ENCODE measurements at places on chromosomes 6 and 20.

DNA sequence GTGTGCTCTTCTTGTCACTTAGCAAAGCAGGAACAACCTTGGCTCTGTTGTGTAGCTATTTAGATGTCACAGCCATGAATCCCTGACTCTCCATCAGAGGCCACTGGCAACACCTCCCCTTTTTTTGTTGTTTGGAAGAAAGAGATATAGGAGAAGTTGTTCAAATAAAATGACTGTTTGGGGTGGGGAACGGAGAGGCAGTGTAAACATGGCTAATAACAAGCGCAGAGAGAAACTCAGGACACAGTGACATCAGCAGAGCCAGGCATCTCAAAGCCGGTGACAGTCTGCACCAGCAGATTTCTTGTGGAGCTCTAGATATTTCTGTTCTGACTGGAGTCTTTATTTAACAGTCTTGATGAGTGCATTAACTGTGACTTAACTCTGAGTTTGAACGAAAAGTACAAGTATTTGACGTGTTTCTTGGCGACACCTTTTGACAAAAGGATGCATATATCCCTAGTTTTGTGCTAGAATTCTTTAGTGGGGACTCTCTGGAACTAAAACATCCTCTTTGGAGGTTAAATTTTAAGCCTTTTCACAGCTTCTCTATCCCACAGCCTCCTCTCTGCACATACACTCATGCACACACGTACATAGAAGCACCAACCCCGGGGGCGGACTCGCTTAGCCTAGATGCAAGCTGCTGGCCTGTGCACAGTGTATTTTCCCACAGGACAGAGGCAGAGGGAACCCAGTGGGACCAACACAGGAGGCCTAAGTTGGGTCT is 53.8 kb downstream of the ADAT2 start:
- DNase-seq, result peak; percentile 29

- DNase-seq, result no peak
These were observed 531.8 kb upstream of the EYS start for GRCh38 chr6:66238851-66239250.

DNA sequence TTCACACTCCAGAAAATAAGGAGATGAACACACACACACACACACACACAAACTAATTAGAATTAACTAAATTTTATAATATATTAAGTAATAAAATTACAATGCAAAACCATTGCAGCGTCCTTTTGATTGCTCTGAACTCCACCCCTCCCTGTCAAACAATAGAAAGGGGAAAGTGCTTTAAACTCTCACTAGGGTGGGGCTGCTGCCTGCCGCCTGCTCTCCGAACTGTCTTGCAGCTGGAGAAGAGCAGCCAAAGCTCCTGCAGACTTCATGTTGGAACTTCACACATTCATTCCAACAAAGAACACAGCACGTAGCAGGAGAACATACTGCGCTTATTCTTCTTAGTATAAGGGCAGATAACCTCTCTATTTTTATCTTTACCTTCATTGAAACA is 83.2 kb downstream of the GCLC start:
- DNase-seq, result no peak

- no peak for DNase-seq
These were observed 231.9 kb downstream of the CLIC5 start for GRCh38 chr6:45783716-45784115.

GRCh38 chr6:4153514-4153985 is 18.2 kb upstream of the ECI2 start:
- no peak for DNase-seq

GRCh38 chr6:139539852-139540251 is 165.4 kb upstream of the CITED2 start:
- DNase-seq, result peak; percentile 24

DNA sequence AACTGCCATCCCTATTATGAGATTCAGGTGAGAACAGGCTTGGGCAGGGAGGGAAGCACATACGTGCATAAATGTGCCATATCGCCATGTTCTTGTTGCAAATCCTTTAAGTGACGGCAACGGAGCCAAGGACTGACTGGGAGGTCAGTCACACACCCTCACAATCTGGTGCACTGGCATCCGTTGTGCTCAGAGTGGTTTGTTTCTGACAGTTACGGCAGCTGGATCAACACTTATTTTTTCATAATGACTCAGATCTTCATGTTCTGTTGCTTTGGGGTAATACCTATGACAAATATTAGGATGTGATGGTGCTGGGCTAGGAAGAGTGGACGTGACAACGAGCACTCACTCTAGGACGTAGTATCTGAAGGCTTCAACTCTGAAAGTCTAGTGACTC is 56.2 kb upstream of the PREP start:
- no peak for DNase-seq

DNA sequence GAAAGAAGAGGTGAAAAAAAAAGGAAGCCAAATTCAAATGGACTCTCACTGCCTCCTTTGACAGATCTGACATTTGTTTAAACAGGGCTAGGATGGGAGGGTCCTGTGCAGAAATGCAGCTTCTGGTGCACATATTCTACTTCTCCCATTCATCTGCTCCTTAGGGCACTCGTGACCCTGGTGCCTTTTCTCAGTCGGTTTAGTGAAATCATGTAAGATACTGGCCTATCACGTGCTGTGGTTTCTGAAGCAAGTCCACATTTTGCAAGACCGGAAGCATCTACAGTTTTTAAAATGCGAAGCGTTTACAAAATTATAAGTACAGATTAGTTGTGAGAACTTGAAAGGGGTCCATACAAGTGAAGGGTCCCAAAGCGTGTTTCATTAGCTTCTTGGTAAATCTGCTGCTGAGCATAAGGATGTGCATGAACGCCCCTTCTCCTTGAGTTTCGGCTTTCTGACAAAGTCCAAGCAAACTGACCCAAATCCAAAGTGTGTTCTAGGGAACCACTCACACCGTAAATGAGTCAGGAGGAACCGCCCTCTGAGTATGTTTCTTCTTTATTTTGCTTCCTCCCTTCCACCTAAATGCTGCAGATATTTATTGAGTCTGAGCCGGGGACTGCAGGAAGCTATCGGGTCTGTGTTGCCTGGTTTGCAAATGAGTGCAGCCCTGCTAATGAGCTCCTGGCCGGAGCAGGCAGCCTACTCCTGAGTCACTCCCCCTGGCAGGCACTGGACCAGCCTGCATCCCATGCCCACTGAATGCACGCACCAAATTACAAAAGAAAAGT is 323.8 kb upstream of the JARID2 start:
- no peak for DNase-seq

GRCh38 chr6:10904015-10904414 is 17.2 kb downstream of the SYCP2L start:
- no peak for DNase-seq

DNA sequence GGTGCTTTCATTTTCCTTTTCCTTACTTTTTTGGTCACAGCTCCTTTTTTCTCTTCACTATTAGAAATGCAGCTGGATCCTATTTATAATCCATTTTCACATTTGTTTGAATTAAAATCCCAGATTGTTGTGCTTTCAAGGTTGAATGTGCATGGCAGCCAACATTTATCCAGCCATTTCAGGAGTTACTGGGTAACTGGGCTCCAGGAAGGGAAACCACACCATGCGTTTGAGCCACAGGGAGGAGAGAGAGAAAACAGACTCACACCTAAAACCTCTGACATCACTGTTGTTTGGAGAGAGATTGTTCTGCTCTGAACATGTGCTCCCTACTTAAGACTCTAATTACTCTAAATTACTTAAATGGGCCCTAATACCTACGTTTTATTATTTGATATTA is 173.4 kb downstream of the BMP2 start:
- no peak for DNase-seq

- no peak for DNase-seq
These were observed 2.0 kb upstream of the LGSN start for GRCh38 chr6:63321821-63322220.

- DNase-seq, result no peak
These were observed 341.5 kb downstream of the TFAP2A start for GRCh38 chr6:10073341-10073740.

GRCh38 chr6:163327921-163328320 is 86.6 kb upstream of the QKI start:
- DNase-seq, result no peak

DNA sequence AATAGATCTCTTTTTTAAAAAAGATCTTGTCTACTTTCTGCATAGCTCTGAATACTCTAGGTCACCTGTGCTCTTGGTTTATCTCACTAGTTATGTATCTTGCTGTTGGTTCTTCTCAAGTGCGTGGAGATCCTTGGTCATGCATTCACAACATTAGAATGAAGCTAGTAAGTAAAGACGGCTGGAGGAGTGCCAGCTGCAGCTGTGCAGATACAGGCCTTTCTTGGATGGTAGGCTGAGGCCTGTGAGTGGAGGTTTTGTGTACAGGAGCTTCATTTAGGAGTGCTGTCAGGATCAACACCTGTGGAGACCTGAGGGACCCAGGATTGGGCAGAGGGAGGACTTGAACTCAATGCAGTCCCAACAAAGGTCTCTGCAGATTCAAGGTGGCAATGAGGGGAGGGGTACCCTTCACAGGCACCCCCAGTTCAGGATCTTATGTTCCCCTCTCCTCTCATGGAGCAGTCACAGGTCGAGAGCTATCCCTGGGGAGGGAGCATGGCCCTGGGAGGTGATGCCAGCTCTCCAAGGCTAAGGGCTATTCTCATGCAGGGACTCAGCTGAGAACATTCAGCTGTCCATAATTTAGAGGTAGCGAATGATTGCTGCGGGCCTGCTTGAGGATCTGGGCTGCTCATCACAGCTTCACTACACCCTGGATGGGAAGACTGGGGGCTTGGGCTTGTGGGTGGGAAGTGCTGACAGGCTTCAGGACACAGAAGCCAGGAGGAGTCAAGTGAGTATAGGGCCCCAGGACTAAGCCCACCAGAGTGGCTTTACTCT is 98.9 kb upstream of the ENPP5 start:
- no peak for DNase-seq

DNA sequence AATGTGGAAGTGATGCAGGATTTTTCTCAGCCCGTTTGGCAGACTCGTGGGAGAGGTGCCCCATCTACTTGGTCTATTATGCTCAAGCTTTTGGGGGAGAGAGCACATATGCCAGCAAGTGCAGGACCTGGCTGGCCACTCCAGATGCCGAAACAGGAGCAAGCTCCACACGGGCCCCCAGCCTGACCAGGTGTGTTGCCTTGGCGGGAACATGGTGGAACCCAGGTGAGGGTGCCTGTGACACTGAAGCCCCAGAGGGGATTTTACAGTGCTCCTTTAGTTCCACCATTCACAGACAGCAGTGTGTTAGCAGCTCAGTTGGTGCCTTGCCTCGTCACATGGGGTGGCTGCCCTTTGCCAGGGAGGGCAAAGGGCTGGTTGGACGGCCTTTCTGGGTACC is 798.9 kb downstream of the EYS start:
- no peak for DNase-seq

GRCh38 chr6:15675536-15676220 is 12.8 kb upstream of the DTNBP1 start:
- no peak for DNase-seq

DNA sequence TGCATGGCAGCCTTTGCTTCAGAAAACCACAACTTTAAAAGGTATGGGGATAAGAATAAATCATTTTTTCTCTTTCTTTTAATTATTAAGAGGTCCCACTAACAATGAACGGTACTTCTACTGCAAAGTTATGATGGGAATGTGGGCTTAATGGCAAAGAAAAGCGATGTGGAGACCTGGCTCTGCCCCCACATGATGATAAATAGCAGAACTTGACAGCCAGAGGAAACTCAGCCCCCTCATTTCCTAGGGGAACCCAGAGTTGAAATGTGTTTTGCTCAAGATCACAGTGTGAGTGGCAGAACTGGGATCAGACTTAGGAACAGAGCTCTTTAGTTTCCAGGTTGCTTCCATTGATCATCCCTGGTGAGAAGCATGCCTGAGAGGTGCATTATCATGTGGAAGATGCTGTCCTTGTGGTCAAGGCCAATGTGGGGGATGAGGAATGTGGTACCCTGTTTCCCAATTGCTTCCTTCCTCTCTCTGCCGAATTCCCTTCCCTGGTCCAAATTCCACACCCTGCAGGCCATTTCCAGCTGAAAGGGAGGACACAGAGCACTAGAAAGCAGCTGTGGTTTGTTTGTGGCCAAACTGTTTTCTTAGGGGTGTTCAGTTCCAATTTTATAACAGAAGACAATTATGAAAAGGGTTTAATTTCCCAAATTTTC is 66.0 kb downstream of the BACH2 start:
- DNase-seq, result no peak

DNA sequence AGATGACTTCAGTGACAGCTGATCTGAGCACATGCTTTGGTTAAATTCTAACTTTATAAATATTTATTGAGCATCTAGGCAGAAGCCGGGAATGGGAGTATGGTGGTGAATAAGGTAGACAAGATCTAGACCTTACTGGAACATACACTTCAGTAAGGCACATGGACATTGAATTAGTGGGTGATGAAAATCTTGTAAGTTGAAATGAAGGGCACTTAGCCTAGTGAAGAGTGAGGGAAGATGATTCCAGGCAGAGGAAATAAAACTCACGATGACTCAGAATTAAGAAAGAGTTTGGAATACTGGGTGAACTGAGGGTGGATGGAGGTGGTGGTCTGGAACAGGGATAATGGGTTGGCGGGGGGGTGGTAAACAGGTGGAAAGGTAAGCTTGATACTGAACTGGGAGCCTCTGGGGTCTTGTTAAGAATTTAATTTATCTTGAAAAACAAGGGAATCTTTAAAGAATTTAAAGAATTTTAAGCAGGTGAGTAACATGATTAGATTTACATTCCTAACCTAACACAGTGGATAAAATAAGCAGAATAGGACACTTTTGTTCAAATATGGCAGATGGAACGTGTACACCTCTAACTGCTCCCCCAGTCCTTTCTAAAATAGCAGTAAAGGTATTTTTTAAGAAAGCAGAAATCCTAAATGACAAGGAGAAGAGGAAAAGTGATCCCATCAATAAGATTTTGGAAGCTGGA is 75.2 kb upstream of the ARHGAP18 start:
- DNase-seq, result no peak

GRCh38 chr6:111980143-111980542 is 73.8 kb upstream of the CCN6 start:
- no peak for DNase-seq

DNA sequence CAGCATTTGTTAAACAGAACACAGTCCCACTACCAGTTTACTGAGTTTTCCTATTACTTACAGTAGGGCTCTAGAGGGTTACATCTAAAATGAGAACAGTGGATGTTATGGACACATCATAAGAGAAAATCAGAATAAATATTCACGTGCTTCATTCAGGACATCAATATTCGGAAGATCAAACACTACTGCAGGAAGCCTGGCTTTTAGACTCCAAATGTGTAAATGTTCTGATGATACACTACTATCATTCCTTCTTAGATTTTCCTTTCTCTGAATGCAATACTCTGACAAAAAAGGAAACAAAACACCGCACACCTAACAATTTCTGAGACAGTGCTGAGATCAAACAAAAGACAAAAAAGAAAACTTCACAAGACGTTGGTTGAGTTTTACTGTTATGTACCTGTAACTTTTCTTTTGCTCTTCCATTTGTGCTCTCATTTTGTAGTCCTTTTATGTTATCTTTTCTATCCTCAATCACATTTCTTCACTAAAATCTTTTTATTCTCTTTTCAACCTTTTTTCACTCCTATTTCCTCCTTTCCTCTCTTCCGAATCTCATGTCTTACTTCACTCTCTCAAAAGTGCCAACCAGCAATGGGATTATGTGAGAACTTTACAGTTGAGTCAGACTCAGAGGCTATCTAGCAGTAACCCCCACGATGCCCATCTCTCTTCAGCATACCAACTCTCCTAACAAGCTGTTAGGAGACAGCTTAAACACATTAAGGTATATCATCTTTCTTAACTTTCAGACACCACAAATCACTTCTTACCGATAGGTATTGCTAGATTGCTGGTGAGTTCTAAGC is 1.7 kb downstream of the FAM184A start:
- no peak for DNase-seq
